ENCODE measurements at places on chromosomes 1 and 21.

DNA sequence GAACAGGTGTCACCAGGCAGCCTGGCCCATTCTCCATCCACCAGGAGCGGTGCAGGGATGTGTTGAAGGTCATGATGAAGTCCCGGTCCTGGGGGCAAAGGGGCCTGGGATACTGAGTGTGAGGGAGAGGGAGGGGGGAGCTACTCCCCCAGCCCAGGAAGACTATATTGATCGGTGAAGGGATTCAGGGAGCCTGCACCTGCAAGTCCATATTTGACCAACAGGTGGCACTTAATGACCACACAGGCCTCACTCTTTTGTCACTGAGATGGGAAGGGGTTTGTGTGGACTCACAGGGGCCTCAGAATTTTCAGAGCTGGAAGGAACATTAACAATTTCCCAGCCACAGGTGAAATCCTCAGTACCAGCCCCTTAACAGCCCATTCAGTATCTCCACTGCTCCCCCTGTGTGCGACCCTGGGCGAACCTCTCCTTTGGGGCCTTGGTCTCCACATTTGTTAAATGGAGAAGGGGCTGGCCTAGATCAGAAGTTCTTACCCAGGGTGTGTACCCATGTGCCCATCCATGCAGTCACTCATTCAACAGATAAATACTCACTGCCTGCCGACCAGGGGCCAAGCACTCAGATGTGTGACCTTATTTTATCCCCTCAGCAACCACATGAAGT lies 55.6 kb downstream of the NKAIN1 start:
- DNase-seq = peak; percentile 67

DNA sequence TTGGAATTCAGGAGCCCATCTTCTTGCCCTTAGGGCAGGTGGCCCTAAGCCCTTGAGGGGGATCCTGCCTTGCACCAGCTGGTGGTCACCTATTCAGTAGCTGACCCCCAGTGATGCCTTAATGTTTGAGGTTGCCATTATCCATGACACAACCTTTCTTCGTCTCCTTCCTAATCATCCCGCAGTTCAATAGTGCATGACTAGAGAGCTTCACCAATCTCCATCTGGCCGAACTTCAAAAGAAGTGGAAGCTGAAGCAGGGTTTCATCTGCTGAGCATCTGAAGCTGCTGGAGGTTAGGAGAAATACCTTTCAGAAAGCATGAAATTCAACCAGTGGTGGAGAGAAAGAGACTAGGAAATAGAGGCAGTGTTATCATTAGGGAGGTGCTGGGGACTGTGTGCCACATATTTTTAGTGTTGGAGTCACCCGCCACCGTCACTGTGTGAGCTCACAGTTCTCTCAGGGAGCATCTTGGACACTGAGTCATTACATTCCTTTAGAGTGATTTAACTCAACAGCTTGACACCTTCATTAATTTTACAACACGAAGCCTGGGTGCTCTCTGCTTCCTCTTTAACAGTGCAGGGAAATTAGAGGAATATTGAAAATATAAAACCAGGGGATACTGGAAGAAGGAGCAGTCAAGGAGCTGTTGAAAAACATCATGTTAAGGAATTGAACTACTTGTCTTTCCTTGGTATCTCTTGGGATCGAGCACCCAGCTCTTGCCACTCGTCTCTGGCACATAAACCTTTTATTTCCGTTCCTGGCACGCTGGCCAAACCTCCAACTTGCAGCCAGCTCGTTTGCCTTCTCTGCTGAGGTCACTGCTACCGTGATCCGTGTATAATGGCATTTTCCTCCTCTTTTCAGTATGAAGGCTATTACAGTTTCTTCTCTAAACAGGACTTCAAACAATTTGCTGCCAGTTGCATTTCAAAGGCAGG lies 53.6 kb downstream of the PEX14 start:
- DNase-seq = no peak

- DNase-seq = no peak
Observed at GRCh38 chr1:8586438-8586837, 231.0 kb downstream of the RERE start.

DNA sequence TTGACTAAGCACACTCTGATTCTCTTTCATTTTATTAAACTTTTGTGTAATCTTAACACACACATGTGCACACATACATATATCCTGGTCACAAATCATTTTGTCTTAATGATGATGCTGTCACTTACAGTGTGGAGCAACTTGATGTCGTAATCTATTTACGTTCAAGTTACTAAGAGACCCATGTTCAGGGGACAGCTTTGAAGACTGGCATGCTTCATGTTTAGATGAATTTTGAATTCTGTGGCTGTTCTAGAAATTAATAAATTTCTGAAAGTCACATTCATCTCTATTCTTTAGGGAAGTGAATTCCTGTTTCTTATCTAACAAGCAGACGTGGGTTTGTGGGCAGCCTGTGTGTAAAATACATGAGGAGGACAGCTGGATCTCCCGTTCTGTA lies 1637.8 kb downstream of the PLA2G4A start:
- DNase-seq = no peak

DNA sequence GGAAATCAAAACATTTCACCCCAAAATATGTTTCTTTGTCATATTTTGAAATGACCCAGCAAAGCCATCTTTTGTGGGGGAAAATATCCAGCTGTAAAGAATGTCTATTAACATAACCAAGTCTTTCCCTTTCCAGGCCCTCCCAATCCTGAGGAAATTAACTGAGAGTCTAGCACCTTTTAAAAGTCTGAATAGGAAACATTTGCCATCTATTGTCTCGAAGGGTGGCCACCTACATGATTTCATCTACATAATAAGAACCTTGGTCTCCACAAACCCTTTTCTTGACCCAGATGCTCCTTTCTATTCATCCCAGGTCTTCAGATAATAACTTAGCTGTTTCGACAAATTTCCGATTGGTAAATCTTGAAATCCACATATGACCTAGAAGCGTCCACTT lies 5.4 kb upstream of the MT1HL1 start:
- no peak for DNase-seq

- peak; percentile 70 for DNase-seq
Observed at GRCh38 chr1:246142320-246142893, 364.7 kb downstream of the SMYD3 start.

DNA sequence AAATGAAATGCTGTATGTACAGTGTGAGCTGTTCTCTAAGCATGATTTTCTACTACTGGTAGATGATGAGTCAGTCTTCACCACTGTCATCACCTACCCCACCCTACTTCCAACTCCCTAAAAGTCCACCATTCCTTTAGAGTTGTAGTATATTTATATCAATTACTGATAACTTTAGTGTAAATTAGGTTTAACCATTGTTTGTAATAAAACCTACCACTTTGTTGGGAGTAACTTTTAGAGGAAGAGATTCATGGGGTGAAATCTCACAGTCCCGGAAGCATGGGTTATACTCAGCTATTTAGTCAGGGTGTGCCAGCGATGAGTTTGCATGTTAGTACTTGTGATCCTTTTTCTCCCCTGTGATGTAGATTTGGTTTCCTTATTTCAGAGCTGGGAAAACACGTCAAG lies 17.1 kb downstream of the MORC3 start:
- no peak for DNase-seq

GRCh38 chr1:20250340-20250989 lies 40.2 kb upstream of the VWA5B1 start:
- DNase-seq = no peak

DNA sequence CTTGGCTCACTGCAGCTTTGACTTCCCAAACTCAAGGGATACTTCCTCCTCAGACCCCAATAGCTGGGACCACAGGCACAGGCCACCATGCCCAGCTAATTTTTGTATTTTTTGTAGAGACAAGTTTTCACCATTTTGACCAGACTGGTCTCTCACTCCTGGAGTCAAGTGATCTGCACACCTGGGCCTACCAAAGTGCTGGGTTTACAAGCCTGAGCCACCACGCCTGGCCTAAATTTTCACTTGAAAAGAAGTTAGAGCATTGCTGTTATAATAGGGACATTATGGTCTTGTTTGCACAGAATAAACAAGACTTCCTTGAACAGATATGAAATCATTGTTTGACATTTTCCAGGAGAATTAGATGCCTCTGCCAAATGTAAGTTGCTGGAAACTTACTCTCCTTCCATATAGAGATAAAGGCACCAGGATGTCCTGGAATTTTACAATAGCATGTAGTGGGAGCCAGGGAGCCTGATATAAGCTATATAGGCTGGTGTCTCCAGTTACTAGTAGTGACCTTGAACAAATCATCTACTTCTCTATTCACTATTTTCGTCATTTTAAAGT lies 16.9 kb downstream of the SLC35A3 start:
- no peak for DNase-seq
